CD4-positive, alpha-beta T cell treated with Interleukin-2 at 100 ng/mL for 4 hours (primary cell): ENCODE measurements at places on chromosomes 1 and 21.

DNA sequence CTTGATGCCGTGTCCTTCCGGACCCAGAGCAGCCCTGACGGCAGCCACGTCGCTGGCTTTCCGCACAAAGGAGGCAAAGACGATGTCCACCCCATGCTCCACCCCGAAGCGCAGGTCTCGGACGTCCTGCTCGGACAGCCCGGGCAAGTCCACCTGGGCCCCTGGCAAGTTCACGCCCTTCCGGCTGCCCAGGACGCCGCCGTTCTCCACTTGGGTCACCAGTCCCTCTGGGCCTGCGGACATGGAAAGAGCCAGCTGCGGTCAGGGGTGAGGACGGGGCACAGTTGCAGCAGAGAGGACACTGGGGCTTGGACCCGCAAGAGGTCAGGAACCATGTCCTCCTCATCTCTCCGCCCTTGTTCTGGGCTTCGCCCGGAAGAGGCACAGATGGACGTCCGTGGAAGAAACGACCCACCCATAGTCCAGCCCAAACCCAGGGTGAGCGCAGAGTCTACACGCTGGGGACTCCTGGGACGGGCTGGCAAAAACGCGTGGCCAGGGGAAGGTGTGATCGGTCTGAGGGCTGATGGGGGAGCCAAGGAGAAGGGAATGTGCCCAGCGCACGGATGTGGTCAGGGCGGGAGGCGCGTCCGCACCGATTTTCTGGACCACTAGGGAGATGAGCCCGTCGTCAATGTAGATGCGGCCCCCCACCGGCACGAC lies 6.6 kb downstream of the PKLR start:
- no peak for DNase-seq

- DNase-seq = no peak
These were observed 30.2 kb upstream of the EXOSC10 start for GRCh38 chr1:11129649-11130390.

DNA sequence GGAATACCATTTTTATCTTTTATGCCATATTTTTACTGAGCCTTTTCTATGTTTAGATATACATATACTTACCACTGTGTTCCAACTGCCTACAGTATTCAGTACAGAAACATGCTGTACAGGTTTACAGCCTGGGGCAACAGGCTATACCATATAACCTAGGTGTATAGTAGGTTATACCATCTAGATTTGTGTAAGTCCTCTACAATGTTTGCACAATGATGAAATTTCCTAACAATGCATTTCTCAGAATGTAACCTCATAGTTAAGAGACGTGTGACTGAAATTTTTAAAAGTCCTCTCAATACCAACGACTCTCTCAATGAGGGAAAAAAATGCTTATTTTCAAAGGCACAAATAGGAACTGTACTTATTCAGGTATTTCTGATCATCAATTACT lies 21.7 kb downstream of the INTS7 start:
- DNase-seq = no peak

DNA sequence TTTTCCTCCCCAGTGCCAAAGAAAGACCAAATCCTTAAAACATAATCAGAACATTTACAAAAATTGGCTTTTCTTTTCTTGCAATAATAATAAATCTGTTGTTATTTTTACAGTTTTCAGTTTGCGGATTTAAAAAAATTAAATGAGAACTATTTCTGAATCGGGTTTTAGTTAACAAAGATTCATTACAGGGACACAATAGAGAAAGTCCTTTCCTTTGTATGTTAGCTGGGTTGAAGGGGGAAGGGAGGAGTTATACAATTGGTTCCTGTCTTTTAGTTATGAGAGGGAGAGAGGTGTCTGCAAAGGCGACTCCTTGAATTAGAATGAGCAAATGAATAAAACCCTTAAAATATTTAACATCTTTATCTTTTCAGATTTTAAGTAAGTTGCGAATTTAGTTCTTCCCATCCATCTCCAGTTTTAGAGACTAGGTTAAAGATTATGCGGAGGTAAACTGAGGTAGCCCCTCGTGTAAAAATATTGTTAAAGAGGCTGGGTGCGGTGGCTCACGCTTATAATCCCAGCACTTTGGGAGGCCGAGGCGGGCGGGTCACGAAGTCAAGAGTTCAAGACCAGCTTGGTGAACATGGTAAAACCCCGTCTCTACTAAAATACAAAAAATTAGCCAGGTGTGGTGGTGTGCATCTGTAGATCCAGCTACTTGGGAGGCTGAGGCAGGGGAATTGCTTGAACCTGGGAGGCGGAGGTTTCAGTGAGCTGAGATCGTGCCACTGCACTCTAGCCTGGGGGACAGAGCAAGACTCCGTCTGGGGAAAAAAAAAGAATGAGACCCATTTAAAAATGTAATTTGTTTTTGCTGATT lies 3.9 kb downstream of the SPEN start:
- DNase-seq = no peak

DNA sequence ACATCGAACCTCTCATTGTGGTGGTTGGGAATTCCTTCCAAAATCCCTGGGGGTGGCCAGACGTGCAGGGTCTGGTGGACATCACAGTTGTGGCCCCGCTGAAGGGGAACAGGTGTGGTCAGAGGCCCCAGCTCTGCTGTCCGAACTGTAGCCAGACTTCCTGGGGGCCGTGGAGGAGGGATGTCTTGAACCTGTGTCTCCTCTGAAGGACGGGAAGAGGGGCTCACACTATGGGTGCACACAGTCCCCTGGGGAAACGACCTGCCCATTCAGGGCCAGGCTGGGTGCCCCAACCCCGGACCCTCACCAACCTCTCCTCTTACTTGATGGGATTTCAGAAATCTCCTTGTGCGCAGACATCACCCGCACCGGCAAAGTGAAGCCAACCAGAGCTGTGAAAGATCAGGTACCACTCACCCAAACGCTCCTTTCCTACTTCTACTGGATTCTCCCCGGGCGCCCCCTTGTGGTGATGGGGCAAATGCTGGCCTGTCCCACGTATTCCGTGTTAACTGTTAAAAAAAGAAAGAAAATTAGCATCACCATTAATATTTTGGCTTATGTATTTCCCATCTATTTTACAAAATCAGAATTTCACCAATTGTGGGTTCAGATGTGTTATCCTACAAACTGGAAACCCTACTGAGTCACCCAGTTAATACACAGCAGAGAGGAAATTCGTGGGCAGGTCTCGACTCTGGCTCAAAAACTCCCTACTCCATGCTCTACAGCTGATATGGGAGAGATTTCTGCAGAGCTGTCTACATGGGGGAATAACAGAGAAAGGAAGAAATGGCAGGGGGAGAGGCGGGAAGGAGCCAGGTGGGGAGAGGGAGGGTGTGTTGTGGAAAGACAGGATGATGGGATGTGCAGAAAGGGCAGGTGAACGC lies 28.1 kb downstream of the PADI4 start:
- DNase-seq = peak; percentile 40

GRCh38 chr1:66090859-66091457 lies 298.3 kb downstream of the PDE4B start:
- no peak for DNase-seq

DNA sequence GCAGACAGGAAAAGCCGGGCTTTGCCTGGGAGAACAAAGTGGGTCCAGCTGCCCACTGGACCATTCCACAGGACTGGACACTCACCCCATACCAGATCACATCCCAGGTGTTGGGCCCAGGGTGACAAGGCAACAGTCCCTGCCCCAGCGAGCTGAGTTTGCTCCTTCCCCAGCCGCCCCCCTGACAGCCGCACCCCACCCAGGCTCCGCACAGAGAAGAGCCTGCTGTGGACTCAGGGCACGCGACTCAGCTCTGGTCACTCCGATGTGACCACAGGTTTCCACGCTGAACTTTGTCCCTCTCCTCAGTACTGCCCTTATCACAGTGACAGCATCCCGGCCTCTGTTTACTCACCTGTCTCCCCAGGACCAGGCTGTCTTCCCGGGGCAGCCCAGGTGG lies 1.2 kb downstream of the BMP8B start:
- no peak for DNase-seq

DNA sequence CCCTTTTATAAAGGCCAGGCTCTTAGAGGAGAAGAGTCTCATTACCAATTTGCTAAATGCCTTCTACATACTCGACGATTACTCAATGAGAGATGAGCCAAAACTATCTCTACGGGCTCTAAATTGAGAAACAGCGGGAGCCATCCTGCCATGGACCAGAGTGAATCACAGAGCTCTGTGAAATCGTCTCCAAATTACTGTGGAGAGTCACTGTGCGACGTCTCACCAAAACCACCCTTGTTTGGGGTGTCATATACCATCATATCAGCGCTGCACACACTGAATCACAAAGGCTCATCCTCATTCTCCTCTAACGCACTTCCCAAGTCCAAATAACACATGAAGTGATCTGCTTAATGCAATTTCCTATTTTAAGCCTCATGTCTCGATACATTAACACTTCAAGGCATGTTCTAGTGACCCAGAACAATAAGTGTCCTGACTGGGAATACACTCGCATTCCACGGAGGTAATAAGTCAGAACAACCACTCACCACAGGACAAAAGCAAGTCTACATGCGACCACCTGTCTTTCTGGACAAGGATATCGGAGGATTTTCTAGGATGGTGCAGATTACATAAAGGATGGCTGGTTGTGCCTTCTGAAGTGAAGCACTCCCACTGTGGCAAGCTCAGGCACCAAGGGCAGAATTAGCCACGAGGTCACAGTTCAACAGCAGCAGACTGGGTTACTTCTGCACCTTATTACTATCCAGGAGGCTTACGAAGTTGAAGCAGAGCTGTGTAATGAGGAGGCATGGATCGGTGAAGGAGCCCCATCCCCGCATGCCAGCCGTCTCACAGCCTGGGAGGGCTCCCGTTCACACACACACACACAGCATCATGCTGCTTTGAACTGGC lies 44.3 kb downstream of the NID1 start:
- no peak for DNase-seq

DNA sequence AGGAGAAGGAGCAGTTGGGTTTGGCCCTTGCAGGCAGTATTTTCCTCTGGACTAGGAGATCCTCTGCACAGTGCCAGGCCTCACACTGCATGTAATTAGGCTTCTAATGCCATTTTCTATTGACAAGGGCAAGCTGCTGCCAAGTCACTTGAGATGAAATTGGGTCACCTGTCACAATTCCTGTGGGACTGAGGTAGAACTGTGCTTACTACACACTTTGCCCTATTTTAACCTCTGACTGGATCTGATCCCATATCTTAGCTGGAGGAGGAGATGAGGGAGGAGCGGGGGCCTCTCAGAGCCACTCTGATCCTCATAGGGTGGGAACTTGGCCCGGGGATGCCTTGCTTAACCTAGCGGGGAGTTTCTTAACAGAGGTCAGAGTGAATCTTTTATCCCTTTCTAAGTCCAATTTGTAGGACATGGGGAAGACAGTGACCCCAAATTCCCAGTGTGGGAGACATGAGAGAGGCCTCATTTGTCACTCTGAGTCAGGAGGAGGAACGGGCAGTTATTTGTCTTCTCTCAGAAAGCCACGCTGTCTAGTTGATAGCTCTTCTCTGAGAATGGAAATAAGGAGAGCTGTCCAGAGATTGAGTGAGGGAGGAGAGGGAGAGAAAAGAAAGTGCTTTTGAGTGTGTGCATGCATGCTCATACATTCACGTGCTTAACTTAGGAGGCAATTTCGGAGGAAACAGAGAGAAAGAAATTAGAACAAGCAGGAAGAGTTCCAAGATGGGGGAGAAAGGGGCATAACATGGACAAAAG lies 121.3 kb downstream of the CACNA1E start:
- no peak for DNase-seq

DNA sequence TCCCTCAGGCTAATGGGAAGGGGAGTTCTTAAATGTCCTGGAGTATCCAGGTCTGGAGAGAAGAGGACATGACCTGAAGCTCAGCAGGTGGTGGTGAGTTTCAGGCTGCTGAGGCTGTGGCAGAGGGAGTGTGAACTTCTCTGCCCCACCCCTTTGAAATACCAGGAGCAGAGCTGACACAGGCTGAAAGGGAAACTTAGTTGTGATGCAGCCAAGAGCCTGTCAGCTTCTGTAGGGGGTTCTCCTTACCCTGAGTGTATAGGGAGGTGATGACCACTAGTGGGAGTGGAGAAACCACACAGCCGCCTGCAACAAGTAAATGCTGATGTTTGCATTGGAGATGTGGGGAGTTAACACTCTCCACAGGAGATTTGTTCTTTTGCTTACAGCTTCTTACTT lies 152.3 kb downstream of the FCRL5 start:
- DNase-seq = no peak

DNA sequence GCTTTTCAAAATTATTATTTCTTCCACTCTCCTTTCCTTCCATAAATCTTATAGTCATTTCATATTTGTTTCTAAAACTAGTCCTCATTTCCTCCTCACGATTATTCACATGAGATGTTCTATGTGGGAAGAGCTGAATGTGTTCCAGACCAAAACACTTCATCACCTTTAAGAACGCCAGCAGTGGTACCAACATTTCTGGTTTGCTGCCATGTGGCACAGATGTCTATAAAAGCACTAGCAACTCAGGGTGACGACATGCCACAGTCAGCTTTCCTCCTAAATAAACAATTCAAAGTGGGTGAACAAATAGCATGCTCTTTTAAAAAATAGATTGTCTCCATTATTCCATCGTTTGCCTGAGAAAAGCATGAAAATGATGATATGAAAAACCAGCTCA lies 1217.8 kb upstream of the ADGRL2 start:
- DNase-seq = no peak

GRCh38 chr1:234545517-234546386 lies 64.2 kb downstream of the IRF2BP2 start:
- DNase-seq = no peak

DNA sequence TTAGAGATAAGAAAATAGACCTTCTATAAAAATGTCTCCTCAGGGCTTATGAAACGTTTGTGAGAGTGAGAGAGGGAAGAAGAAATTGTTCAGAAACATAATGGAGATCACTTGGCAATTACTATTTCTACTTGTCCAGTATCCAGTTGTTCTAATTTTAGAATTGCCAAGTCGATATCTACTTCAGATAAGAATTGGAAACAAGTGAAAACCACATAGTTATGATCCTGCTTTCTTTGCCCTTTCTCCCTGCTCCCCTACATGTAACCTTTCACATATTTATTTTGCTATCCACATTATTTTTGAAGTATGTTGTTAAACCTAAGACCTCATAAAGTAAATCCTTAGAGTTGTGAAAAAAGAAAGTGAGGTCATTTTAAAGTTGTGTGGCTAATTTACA lies 1154.7 kb upstream of the ADGRL2 start:
- no peak for DNase-seq

DNA sequence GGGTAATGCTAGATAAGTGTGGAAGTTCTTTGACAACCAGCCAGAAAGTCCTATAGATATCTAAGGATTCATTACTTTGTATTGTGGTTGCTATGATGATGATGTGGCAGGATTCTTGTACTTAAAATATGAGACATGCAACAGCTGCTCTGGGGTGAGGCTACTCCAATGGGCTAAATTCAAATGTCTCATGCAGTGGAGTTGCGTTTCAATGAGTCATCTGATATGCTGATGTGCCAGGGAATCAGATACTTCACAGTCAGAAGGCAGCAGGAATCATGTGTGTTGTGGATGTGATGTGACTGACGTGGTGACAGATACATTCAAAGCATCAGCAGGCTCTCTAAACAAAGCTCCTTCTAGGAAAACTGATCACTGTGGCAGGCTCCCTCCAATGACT lies 66.5 kb downstream of the TSEN15 start:
- DNase-seq = no peak

DNA sequence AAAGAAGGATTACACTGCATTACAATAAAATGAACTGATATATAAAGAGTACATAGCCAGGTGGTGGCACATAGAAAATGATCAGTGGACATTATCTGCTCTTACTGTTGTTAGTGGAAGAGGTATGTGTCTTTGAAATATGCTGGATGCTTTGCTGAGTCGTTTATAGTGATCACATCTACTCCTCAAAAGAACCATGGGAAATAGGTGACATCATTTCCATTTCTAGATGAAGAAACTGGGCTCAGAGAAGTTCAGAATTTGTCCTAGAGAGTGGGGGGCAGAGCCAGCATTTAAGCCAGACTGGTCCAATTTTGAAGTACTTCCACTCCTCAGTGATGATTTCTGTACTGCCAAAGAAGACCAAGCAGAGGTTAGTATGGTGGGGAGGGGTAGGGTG lies 34.0 kb upstream of the BACH1 start:
- DNase-seq = no peak
